Femur (tissue), 1 donor: ENCODE measurements at places on chromosomes 3 and 15.

GRCh38 chr15:40340038-40340739 lies 550 bp downstream of the CCDC9B start:
- peak; percentile 82 for DNase-seq

DNA sequence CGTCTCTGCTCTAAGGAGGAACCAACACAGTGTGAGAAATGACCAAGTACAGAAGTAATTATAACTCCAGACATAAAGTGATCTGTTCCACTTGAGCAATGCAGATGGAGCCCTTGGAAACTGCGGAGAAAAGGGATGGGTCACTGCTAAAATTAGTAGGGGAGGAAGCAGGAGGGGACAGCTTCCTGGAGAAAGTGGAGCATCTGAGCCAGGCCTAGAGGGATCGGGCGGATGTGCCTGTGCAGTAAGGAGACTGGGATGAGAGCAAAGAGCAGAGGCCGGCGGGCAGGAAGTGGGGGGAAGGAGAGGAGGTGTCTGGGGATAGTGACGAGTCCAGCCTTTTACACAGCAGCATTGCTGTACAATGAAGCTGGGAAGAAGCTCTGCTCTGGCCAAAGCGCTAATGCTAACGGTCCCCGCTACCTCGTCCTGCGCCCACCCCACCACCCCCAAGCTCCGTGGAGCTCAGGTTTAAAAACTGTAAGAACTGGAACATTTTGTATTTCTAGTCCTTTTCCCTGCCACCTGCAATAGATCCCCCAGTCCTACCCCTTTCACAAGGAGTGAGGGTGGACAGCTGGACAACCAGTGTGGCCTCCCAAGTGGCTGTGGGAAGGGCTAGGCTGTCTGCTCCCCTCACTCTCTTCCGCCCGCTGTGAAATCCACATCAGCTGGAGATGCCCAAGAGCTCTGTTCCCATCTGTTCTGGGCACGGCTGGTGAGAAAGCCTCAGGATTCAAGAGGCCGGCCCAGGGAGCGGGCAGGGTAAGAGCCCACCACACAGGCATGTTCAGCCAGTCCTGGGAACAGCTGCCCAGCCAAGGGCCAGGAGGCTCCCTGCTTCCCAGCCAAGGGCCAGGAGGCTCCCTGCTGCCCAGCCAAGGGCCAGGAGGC lies 53.0 kb upstream of the HES1 start:
- peak; percentile 85 for DNase-seq

GRCh38 chr15:90851114-90851513 lies 17.3 kb upstream of the FURIN start:
- no peak for DNase-seq

DNA sequence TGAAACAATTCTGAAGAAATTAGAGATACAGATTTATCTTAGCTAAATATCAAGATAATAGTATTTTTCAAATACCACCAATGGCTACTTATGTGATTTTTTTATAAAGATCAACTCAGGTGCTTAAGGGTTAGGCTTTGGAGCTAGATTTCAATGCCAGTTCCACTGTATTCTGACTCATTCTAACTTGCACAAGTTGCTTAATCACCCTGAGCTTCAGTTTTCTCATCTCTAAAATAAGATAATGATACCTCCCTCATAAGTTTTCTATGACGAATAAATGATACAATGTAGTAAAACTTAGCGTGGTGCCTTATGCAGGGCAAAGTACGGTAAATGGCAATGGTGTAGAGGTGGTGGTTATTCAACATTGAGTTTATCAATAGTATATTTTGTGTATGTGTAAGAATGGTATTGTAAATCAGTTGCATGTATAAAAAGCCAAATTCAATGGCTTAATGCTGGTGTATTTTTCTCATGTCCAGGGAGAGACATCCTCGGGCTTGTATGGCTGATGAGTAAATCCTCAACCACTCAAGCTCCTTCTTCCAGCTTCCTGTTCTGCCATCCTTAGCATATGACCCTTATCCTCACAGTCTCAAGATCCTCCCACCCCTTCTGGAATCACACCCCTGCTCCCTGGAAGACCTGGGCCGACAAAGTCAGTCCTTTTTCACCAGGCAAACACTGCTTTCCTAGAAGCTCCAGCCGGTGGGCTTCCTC lies 505.9 kb upstream of the CFAP20DC start:
- no peak for DNase-seq

DNA sequence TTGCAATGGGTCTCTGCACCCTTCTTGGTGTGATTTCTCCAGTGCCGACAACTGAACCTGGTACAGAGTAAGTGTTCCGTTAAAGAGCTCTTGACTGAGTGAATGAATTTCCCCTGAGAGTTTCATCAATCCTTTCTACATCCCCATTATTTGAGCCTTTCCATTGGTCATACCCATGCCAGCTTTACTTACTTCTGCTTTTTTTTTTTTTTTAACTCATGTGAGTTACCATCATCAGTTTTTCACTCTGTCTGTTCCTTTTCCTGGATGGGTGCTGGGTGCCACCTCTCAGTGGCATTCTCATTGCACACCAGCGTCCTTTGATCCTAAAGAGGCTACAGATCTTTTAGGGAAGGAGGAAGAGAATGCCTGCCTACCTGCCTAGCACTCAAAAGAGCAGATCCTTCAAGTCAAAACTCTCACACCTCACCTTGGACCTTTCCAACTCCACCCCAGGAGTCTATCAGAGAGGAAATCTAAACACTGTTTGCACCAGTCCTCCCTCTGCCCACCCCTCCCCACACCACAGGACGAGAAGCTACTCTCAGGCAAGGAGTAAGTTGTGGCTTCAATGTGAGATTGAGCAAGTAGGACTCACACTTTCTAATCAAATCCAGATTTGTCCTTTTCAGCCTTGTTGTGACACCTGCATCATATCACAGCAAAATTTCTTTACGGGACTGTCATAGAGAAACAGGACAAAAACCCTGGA lies 13.1 kb upstream of the USP3 start:
- DNase-seq, result no peak

DNA sequence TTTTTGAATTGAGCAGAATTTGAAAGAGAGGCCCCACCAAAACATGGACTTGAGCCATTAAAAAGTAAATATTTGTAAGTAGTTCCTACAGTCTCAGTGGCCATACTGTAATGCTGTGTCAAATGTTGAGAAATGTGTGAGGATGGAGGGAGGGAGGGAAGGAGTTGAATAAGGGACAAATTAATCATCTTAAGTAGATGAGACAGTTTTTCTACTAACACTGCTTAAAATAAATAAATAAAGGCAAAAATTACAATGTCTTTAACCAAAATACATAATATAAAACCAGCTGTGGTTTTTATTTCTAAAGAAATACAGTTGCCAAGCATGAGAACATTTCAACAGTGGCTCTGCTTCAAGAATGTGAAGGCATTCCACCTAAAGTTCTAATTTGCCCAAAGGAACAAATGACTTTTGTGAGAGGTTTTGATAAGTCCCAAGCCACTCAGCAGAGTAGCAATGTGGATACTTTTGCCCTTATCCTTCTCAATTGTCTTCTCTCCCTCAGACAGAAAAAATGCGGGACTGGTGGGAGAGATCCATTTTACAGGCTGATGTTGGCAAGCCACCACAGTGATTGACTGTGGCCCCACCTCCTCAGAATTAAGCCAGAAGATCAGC lies 427.0 kb upstream of the RARB start:
- DNase-seq, result peak; percentile 28

- DNase-seq, result no peak
Measured at GRCh38 chr3:42729404-42730145, 27.0 kb upstream of the HHATL start.

GRCh38 chr15:33934921-33935320 lies 33.4 kb upstream of the CHRM5 start:
- DNase-seq, result no peak
